Esophagus mucosa (tissue), 1 donor: ENCODE measurements at places on chromosomes 4 and X.

- peak; percentile 31 for ATAC-seq
These were observed 102.0 kb downstream of the ARSF start for GRCh38 chrX:3143043-3143799.

- ATAC-seq = no peak
These were observed 36.3 kb downstream of the PIGG start for GRCh38 chr4:535181-535923.

- no peak for ATAC-seq
These were observed 71.1 kb upstream of the KCNIP4 start for GRCh38 chr4:22019676-22020075.

GRCh38 chr4:28241021-28241420 is 1380.4 kb downstream of the STIM2 start:
- ATAC-seq = no peak

GRCh38 chrX:112866175-112866574 is 25.5 kb upstream of the AMOT start:
- ATAC-seq = no peak

GRCh38 chrX:20067709-20068561 is 48.8 kb downstream of the MAP7D2 start:
- ATAC-seq = peak; percentile 96

DNA sequence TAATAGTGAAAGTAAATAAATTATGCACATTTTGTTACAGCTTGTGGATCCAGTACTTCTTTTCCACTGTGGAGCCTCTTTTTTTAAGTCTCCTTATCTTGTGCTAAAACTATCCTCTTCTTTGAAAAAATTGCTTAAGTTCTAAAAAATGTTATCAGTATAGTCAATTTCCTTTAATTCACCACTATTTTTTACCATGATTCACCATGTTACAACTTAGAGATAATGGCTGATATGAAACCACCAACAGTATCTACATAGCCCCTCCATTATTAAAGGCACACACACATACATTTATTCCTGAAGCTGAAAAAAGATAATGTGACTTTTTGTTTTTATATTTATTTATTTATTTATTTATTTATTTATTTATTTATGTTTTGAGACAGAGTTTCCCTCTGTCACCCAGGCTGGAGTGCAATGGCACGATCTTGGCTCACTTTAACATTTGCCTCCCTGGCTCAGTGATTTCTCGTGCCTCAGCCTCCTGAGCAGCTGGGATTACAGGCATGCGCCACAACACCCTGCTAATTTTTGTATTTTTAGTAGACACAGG is 243.2 kb downstream of the SPOCK3 start:
- ATAC-seq = no peak

- ATAC-seq = no peak
These were observed 162.4 kb downstream of the UNC5C start for GRCh38 chr4:95386410-95386809.

DNA sequence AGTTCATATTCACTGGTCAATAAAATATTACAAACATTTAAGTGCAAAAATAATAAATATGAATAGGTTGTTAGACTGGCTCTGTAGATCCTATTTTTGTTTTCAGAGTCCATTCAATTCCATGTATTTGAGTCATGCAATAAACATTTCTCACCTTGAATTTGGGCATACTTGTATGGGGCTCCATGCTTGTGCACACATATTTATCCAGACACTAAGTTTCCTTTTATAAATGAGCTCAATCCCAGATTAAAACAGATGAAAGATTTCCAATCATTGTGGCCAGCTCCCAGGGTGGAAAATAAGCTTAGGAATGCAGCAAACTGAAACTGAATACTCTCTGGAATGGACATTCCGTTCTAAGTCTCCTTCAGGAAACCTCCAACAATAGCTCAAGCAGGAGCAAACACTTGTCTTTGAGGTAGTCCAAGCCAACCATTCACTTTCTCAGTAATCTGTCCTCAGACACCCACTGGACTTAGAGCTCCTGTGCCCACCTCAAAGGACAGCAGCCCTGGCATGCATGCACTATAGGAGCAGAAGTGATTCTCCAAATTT is 16.4 kb downstream of the DMD start:
- ATAC-seq = no peak

DNA sequence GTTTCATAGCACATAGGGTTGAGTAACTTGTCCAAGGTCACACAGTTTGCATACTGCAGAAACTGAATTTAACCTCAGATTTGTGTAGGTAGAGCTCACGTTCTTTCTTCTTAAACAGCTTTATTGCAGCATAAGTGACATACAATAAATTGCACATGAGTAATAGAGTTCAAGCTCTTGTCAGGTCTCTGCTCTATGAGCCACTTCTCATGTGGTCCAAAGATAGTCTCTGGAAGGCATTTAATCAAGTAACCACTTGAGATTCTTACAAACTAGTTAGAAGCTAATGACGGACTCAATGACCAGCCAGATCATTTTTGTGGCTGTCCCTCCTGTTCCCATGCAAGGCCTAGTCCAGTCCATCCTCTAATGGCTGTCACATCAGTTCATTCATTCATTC is 68.9 kb downstream of the MAOB start:
- ATAC-seq = no peak

GRCh38 chrX:68179355-68179754 is 253.9 kb downstream of the OPHN1 start:
- no peak for ATAC-seq

DNA sequence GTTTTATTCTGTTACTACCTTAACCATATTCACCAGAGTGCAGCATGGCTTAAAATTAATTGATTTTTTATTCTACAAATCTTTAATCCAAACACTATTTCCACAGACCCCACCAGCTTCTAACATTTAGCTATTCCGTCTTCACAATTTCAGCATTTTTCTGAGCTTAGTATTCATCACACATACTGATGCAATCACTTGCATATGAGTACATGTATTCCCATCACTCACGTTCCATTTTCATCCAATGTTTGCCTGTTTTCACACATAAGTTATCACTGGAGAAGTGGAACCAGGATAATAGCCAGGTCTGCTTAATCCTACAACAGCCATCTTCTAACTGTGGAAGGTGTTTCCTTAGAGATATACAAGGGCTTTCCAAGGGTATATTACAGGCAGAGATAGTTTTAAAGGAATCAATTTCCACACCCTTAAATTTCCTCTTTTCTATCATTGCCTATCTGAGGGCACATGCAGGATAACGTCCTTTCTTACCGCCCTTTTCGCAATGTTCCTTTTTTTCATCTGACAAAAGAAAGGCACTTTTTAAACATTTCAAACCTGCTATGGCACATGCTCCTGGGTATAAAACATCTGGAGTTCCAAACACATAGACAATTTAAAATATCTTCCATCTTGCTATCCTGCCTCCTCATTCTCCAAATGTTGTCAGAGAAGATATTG is 115.8 kb downstream of the CORIN start:
- ATAC-seq = no peak

GRCh38 chr4:22021106-22021505 is 72.5 kb upstream of the KCNIP4 start:
- no peak for ATAC-seq

DNA sequence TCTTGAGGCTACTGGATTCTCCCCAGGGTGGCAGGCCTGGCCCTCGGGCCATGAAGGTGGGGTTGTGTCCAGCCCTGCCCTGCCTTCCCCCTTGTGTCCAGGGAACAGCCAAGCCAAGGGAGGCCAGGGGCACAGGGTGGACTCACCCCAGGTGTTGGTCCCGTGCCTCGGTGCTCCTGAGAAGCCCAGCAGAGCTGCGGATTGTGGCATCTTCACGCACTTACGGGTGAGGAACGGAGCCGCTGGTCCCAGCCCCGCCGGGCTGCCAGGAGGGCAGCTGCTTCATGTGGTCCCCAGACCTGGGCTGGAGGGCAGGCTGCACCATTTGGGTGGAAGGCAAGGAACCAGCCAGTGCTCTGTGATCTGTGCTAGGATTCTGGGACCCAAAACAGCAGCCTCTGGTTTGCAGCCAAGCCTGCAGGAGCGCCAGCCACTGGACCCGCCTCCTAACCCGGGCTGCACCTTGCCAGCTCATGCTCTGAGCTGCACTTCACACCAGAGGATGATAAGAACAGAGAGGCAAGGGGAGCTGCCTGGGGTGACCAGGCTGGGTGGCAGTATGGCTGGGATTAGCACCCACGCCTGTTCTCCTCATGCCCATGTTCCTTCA is 36.1 kb upstream of the HMX1 start:
- no peak for ATAC-seq

- no peak for ATAC-seq
These were observed 57.5 kb upstream of the TNIP3 start for GRCh38 chr4:121221608-121222007.

- no peak for ATAC-seq
These were observed 19.9 kb upstream of the ENPP6 start for GRCh38 chr4:184237612-184238011.

DNA sequence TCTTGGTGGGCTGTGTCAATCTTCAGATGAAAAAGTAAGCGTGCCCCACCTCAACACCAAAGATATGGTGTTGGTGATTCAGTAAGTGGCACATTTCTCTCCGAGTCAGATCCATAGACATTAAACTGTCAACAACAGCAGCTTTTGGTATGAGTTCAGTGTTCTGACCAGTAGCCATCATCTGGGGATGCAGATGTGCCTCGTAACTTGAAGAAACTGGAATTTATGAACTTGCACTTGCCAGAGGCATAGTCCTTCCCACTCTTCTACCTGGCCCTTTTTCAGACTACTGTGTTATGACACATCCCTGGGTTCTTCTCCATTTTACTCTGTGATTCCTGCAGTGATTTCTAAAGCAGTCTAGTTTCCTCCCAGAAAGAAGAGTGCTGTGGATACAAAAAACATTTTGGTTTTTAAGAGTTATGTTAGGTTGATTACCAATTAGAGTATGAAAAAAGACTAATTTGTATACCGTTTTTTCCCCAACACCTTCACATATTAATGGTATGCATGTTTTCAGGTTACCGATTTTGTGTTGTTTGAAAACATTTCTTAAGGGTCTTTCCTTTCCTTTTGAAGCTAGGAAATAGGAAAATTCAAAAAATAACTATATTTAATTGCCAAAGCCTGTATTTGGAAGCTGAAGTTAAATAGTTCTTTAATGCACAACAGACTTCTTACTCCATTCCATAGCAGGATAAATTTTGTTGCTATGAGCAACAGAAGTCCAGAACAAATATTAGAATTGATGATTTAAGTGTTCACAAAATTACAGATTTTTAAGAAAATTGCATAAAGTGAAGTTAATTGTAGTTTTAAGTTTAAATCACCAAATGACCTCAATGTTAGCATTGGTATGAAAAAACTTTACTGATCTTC is 39.3 kb downstream of the NUDT6 start:
- no peak for ATAC-seq

GRCh38 chr4:113682730-113683537 is 78.6 kb downstream of the CAMK2D start:
- peak; percentile 44 for ATAC-seq

- ATAC-seq = no peak
These were observed 61.3 kb downstream of the SEPTIN11 start for GRCh38 chr4:77010841-77011354.

GRCh38 chr4:8383016-8383415 is 57.5 kb downstream of the ACOX3 start:
- no peak for ATAC-seq

DNA sequence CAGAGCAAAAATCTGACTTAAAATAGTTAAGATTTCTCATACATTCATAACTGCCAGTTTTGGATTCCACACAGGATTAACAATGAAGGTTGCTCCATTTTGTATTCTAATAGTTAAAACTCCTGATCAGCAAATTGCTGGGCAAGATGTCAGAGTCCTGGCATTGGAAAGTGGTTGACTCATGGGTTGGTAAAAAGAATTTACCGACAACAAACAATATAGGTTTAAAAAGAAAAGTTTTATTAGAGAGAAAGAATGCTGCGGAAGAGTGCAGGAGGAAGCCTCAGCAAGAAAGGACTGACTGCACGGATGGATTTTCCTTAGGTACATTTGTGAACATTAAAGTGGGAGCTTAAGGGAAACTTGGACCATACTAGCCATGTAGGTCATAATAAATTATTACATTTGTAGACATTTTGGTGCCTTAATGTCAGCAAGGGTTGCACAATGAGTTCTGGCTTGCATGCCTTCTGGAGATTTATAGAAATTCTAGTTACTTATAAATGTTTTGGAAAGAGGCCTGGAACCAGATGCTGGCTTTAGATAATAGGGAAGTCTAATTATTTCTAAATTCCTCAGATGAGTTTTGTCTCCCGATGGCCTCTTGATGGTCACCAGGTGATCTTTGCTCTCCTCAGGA is 25.4 kb upstream of the IL2 start:
- ATAC-seq = no peak

DNA sequence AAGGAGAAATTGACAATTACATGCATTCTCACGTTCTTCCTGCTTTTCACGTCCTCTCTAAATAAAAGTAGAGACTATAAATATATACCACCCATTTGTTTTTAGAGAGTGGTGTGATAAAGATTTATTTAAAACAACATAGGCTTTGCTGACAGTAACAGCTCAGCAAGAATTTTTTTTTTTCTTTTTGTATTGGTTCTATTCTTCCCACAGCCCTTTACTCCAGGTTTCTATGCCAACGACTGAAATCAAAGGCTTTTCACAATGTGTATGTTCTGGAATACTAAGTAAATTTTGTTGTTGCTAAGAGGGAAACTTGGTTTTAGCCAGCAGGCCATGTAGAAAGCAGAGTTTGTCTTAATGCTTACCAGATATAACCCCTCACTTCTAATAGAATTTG is 43.4 kb downstream of the MAOA start:
- ATAC-seq = no peak

DNA sequence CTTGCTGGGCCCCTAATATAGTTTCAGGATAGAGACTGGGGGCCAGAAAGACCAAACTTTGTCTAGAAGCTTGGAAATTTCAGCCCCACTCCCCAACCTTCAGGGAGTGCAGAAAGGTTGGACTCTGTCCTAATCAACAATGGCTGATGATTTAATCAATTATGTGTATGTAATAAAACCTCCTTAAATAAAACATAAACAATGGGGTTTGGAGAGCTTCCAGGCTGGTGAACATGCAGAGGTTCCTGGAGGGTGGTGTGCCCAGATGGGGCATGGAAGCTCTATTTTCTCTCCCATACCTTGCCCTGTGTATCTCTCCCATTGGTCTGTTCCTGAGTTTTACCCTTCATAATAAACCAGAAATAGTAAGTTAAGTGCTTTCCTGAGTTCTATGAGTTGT is 174.2 kb downstream of the GC start:
- ATAC-seq = no peak

DNA sequence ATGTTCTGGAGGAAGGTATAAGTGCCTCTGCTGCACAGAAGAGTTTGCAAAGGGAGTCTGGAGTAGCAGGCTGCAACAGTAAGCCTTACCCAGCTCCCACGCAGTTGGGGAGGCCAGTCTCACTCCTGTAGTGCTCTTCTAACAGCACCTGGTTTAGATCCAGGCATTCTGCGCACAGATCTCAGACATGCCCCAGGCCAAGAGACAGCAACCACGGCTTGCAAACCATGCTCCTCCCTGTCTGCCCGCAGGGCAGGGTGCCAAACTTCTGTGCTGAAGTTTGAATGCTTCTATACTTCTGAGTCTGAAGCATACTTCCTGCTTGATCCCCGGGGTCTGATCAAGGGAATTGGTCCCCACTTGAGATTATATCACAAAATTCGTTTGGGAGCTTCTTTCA is 106.3 kb downstream of the LINC00632 start:
- no peak for ATAC-seq
